ENCODE measurements at places on chromosomes 3 and 15. TPM values are rescaled to one million over a fixed set of nuclear protein-coding genes. Genes with fewer than 3 reads are reported as not detected.

- H3K27me3 ChIP-seq: no peaks in the 10 kb centered on the region
- H3K27ac ChIP-seq: no peak overlapping the region
- no peak overlapping the region for H3K4me3 ChIP-seq
- DNase-seq: no peak
- no peaks in the 10 kb centered on the region for H3K36me3 ChIP-seq
These were observed 288.9 kb upstream of the DPH6 start for GRCh38 chr15:35834866-35835265.

GRCh38 chr15:69524814-69525213, 72.2 kb downstream of the RPLP1 start:
- H3K27me3 ChIP-seq: peaks cover 22% of the 10 kb centered on the region
- H3K4me1 ChIP-seq: no peaks in the 10 kb centered on the region
- DNase-seq: no peak
- no peak overlapping the region for H3K27ac ChIP-seq
- H3K4me3 ChIP-seq: no peak overlapping the region

DNA sequence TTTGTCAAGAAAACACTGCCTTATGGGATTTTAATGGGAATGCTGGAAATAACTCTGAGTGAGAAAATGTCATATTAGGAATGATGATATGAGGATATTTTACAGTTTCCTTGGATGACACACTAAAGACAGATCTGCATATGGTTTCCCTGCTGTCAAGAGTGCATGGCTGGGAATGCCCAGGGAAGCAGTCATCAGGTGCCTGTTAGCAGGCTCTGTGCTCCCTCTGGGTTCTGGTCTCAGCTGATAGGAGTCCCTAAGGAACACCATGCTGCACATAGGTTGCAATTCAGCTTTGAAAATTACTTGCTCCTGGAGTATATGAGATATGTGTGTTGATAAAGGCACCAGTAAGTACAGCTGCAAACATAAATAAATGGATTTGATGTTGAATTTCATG, 1064.6 kb downstream of the TUSC7 start:
- no peak overlapping the region for H3K27ac ChIP-seq
- H3K36me3 ChIP-seq: no peaks in the 10 kb centered on the region
- H3K4me3 ChIP-seq: no peak overlapping the region
- H3K4me1 ChIP-seq: no peaks in the 10 kb centered on the region
- no peak for DNase-seq

ATG3 gene
- total RNA-seq: 70.6 TPM

SEMA5B gene
- total RNA-seq: not detected

TRAT1 gene
- 53.8 TPM for total RNA-seq

P3H2 gene
- not detected for total RNA-seq

Data from activated CD8-positive, alpha-beta memory T cell treated with anti-CD3 and anti-CD28 coated beads, Interleukin-2, amount 10 ng/mL, durations not matched to agents 7 days and 5 days (primary cell).